ENCODE measurements at places on chromosomes 3 and 15. TPM values are rescaled to one million over a fixed set of nuclear protein-coding genes. Genes with fewer than 3 reads are reported as not detected.

Gene NR1I2
- polyA plus RNA-seq: not detected

Gene LYZL4
- not detected for polyA plus RNA-seq

Gene FGD5
- not detected for polyA plus RNA-seq

Gene DNAH1
- polyA plus RNA-seq: 0.31 TPM

DNA sequence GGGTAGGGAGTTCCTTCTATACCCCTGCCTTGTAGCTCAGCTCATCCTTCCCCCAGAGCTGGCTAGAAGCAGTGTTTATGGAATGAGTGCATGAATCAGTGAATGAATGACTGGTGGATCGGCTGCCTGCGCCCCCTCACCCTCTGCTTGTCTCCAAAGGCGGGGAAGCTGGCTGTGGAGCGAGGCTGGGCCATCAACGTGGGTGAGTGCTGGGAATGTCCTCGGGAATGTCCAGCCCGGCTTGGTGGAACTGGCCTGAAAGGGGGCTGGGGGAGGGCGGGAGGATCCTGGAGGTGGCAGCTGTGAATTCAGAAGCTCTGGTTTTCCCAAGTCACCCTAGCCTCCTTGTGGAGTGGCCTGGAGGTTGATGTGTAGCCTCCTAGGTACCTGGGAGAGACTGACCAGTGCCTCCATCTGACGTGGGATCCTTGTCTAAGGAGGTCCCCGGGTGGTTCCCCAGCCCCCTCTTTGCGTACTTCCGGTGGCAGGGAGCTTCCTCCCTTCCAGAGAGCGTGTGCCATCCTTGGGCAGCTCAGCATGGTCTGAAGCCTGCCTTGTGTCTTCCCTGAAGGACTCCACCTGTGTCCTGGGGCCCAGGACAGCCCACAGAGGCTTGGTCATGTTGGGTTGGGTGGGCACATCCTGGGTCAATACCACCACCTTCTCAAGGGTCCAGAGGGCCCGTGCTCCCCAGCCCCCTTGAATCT, 18.4 kb downstream of the HDAC11 start:
- DNase-seq: no peak

DNA sequence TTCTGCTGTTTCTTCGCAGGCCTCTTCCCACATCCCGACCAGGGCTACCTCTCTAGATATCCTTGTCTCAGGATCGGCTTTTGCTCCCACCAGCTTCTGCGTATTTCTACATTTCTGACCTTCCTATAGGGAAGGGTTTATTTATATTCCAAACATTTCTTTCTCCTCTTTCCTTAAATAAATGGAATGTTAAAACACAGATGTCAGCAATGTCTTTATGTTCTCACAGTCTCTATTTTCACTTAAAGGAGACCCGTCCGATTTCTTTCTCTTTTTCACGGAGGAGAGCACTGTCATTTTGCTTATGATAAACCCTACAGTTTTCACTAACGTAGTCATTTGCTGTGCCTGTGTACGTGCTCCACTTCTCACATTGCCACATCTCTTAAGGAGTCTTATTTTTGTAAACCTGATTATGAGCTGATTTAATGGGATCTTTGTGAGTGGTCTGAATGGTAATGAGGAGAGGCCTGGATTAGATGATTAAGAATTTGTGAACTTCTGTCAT, 630 bp downstream of the KIF15 start:
- no peak for DNase-seq

GRCh38 chr3:141784531-141784930, 21.3 kb downstream of the GRK7 start:
- no peak for DNase-seq

- DNase-seq: no peak
These were observed 969.4 kb downstream of the PLOD2 start for GRCh38 chr3:145191543-145191942.

GRCh38 chr15:66095871-66096687, 157.5 kb downstream of the MEGF11 start:
- no peak for DNase-seq

- no peak for DNase-seq
These were observed 35.4 kb downstream of the CD200R1L start for GRCh38 chr3:112811131-112811884.

GRCh38 chr3:37729119-37729518, 132.6 kb upstream of the CTDSPL start:
- no peak for DNase-seq

GRCh38 chr3:73653351-73653750, 28.6 kb upstream of the PDZRN3 start:
- DNase-seq: no peak

- no peak for DNase-seq
These were observed at the start of gene GRAMD2A for GRCh38 chr15:72197460-72198355. TSS of gene GRAMD2A (minus strand) at chr15:72197787.

DNA sequence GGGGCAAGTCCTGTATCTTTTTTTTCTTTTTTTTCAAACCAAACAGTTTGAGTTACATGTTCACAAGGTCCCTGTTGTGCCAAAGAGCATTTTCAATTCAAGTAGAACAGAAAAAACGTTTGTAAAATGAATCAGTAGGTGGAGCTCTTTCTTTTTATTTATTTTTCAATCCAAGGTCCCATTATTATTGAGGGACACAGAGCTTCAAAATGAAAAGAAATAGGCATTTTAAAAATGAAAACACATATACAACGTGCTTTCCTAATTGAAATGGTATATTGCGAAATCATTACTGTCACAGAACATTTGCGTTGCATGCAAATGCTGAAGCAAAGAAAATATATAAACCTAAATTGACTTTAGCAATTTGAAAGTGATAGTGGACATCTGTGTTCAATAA, 711.0 kb downstream of the MECOM start:
- no peak for DNase-seq

GRCh38 chr15:95368191-95368590, 962.3 kb upstream of the NR2F2 start:
- DNase-seq: no peak

- DNase-seq: no peak
These were observed 346.8 kb upstream of the SATB1 start for GRCh38 chr3:18771931-18772330.

- DNase-seq: no peak
These were observed 23.8 kb downstream of the HOMER2 start for GRCh38 chr15:82928711-82929110.
